ENCODE measurements at places on chromosomes 4 and X. TPM values are rescaled to one million over a fixed set of nuclear protein-coding genes. Genes with fewer than 3 reads are reported as not detected.

USP17L26 gene
- total RNA-seq = not detected

GRCh38 chr4:125042041-125042440 lies 272.7 kb upstream of the FAT4 start:
- DNase-seq = no peak

TCEAL4 gene
- total RNA-seq = 66.1 TPM

DNA sequence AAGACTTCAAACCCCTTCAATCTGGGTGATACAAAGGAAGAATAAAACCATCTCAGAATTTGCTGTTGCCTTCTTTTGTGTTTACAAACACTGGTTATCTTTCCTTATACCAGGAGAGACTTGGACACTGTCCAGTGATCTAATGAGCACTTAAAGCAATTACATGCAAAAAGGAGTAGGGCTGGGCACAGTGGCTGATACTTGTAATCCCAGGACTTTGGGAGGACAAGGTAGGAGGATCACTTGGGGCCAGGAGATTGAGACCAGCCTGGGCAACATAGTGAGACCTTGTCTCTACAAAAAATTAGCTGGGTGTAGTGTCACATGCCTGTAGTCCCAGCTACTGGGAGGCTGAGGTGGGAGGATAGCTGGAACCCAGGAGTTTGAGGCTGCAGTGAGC lies 95.7 kb upstream of the DRD5 start:
- DNase-seq = no peak

PNPLA4 gene
- total RNA-seq = 38.4 TPM

HTRA3 gene
- 95.6 TPM for total RNA-seq

GPRASP3 gene
- 6.3 TPM for total RNA-seq

TCEAL5 gene
- 0.22 TPM for total RNA-seq

- DNase-seq = no peak
These were observed 4.7 kb downstream of the RASGEF1B start for GRCh38 chr4:81466841-81467671.

DNA sequence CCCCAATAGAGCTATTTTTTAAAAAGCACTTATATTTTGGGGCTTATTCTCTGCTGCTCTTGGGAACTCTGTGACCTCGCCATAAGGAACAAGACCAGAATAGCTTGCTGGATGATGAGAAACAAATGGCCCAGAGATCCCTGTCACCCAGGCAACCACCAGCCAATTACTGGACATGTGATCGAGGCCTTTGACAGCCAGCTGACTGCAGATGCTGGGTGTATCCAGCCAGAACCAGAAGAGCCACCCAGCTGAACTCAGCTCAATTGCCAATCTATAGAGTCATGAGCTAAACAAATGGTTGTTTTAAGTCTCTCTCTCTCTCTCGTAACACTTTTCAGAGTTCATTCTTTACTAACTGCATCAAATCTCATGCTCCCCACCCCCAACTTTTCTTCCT lies 24.4 kb upstream of the CITED1 start:
- no peak for DNase-seq

L1CAM gene
- total RNA-seq = 4.8 TPM

DNA sequence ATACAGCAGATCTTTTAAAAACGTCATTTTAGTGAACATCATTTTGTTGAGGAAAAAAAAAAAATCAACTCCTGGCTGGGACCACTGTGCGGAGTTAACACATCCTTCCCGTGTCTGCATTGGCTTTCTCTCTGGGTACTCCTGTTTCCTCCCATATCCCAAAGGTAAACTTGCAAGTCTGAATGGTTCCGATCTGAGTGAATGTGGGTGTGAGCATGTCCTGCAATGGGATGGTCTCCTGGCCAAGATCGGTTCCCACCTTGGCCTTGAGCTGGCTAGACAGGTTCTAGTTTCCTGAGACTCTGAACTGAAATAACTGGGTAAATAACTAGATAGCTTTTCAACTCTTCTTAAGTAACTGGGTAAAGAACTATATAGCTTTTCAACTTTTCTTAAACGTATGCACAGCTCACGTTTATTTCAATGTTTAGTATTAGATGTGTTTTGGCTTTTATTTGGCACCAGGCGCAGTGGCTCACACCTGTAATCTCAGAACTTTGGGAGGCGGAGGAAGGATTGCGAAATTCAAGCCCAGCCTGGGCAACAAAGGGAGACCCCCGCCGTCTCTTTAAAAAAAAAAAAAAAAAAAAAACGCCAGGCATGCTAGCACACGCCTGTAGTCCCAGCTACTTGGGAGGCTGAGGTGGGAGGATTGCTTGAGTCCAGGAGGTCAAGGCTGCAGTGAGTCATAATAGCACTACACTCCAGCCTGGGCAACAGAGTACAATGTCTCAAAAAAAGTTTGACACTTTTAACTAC lies 14.0 kb downstream of the RBMX start:
- no peak for DNase-seq

GRCh38 chr4:152935631-152936445 lies at the start of gene FHDC1:
Gene FHDC1 (plus strand): TSS chr4:152936323. CDS start chr4:152943058, 6,735 bp downstream.
- DNase-seq = peak; percentile 53

- DNase-seq = no peak
These were observed 66.9 kb downstream of the KLHL13 start for GRCh38 chrX:118049713-118050112.

RAI2 gene
- 22.3 TPM for total RNA-seq

VGLL1 gene
- total RNA-seq = not detected

HSFX4 gene
- not detected for total RNA-seq

DNA sequence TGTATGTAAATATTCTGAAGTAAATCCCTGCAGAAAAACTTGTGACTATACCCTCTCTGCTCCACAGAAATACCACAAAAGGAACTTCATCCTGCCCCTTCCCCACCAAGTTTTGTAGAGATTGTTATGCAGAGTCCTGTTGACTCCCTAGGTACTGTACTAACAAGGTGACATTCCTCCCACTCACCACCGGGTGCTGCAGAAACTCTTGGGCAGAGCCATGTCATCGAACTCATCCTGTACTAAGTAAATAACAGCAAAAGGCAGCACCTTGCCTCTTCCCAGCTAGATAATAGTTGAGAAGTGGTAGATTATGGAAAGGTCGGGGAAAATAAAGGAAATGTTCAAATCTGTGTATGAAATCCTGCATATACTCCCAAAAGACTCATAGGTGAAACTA lies 233.3 kb downstream of the STPG2 start:
- DNase-seq = no peak

GRCh38 chr4:16315456-16315855 lies 89.2 kb upstream of the TAPT1 start:
- no peak for DNase-seq
